ENCODE measurements at places on chromosomes 16 and 17. TPM values are rescaled to one million over a fixed set of nuclear protein-coding genes. Genes with fewer than 3 reads are reported as not detected.

GRCh38 chr17:22217135-22217534 is 524.8 kb downstream of the KCNJ18 start:
- no peak overlapping the region for H3K4me3 ChIP-seq
- H3K27me3 ChIP-seq, result no peaks in the 10 kb centered on the region
- DNase-seq, result no peak
- H3K27ac ChIP-seq, result no peak overlapping the region
- H3K4me1 ChIP-seq, result no peaks in the 10 kb centered on the region

DNA sequence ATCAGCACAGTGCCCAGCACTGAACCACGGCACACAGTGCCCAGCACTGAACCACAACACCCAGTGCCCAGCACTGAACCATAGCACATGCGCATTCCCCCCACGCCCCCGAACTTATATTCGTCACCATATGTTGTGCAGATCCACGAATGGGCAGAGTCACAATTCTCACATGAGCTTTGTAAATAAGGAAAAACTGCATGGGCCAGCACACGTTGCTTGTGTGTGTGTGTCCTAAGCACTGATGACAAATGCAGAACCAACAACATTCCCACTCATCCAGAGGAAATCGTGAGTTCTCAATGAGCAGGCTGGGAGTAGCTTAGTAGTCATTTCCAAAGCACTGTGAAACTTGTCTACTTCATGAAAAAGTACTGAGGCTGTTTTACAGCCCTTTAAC is 70.0 kb downstream of the ADCY9 start:
- no peak for DNase-seq
- H3K4me1 ChIP-seq, result no peaks in the 10 kb centered on the region
- H3K27ac ChIP-seq, result no peak overlapping the region
- H3K36me3 ChIP-seq, result no peaks in the 10 kb centered on the region
- no peak overlapping the region for H3K4me3 ChIP-seq
- H3K27me3 ChIP-seq, result no peaks in the 10 kb centered on the region

DNA sequence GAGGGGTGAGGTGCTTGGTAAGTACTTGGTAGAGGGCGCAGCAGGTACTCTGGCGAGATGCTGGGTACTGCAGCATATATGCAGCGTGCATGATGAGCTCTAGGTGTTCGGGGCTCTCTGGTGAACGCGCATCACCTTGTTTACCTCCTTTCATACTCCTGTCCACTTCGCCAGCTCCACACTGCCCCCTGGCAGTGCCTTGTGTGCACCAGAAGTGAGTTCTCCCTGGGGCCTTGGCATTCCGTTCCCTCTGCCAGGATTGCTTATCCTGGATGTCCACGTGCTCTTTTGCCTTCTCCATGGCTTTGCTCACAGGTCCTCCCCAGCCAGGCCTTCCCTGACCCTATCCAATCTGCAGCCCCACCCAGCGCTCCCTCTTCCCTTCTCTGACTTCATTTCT is 154.2 kb downstream of the MRM1 start:
- DNase-seq, result no peak
- H3K4me3 ChIP-seq, result no peak overlapping the region
- peaks cover 7% of the 10 kb centered on the region for H3K27me3 ChIP-seq
- H3K4me1 ChIP-seq, result no peaks in the 10 kb centered on the region
- H3K36me3 ChIP-seq, result no peaks in the 10 kb centered on the region

DNA sequence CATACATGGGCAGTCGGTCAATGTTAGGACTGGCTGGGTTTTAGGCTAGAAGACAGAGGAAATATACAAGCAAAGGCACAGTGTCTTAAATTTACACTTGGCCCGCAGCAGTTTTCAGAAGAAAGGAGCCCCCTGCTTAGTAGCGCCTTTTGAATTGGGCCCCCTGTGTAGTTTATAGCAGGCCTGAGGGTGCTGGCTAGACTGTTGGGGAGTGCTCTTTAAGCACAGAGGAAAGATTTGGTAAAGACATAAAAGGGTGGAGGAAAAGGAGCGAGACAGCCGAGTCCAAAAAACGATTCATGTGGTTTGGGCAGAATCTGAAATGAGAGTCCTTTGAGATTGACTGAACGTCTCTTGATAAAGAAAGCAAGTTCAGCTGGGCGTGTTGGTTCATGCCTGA is 10.6 kb downstream of the RMI2 start:
- DNase-seq, result no peak
- no peaks in the 10 kb centered on the region for H3K27me3 ChIP-seq
- H3K27ac ChIP-seq, result no peak overlapping the region
- peaks cover 49% of the 10 kb centered on the region for H3K4me1 ChIP-seq

- H3K27me3 ChIP-seq, result no peaks in the 10 kb centered on the region
- peak overlapping the region; percentile 77 for H3K4me3 ChIP-seq
- no peaks in the 10 kb centered on the region for H3K4me1 ChIP-seq
- DNase-seq, result peak; percentile 16
These were observed 83.1 kb downstream of the TNRC6C start for GRCh38 chr17:78041386-78042179.

DNA sequence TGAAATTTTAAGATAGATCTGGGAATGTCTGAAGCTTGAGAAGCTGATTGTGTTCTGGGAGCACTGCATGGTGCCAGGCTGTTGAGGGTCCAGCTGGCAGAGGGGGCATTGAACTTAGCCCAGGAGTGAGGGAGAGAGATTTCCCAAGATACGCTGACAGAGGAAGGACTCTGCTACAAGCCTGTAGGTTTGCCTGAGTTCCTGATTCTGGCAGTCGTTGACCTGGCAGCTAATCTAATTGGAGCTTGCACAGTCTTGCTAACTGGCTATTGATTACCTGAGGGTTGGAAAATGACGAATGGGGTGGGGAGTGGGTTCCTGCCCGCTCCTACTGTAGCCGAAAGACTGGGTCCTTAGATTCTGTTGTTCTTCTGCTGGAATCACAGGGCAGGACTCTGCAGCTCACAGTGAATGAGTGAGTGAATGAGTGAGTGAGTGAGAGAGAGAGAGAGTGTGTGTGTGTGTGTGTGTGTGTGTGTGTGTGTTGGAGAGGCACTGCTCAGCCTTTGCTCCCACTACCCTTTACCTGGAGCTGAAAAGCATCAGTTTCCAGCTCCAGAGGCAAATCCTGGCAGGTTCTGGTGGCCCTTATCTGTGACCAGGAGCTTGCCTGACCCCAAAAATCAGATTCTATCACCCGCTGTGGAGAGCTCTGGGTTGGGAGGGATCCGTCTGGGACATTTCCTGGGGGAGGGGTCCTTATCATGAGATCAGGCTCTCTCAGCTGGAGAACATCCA is 16.7 kb downstream of the CTRL start:
- no peak overlapping the region for H3K4me3 ChIP-seq
- DNase-seq, result no peak
- H3K27ac ChIP-seq, result no peak overlapping the region
- H3K27me3 ChIP-seq, result no peaks in the 10 kb centered on the region

- H3K27me3 ChIP-seq, result peaks cover 13% of the 10 kb centered on the region
- no peak for DNase-seq
- H3K4me3 ChIP-seq, result no peak overlapping the region
- H3K4me1 ChIP-seq, result no peaks in the 10 kb centered on the region
- H3K27ac ChIP-seq, result no peak overlapping the region
- no peaks in the 10 kb centered on the region for H3K36me3 ChIP-seq
These were observed 27.8 kb downstream of the C16orf96 start for GRCh38 chr16:4583906-4584305.

GRCh38 chr16:87145181-87146176 is 171.7 kb downstream of the C16orf95 start:
- H3K4me1 ChIP-seq, result no peaks in the 10 kb centered on the region
- H3K27me3 ChIP-seq, result no peaks in the 10 kb centered on the region
- no peak overlapping the region for H3K27ac ChIP-seq
- H3K4me3 ChIP-seq, result no peak overlapping the region
- DNase-seq, result peak; percentile 67
- H3K36me3 ChIP-seq, result no peaks in the 10 kb centered on the region

- H3K4me3 ChIP-seq, result peak overlapping the region; percentile 70
- H3K27me3 ChIP-seq, result no peaks in the 10 kb centered on the region
- H3K27ac ChIP-seq, result peak overlapping the region; percentile 76
- peaks cover 8% of the 10 kb centered on the region for H3K4me1 ChIP-seq
- H3K36me3 ChIP-seq, result no peaks in the 10 kb centered on the region
These were observed 914 bp downstream of the MAP1LC3B start for GRCh38 chr16:87392821-87393679.

DNA sequence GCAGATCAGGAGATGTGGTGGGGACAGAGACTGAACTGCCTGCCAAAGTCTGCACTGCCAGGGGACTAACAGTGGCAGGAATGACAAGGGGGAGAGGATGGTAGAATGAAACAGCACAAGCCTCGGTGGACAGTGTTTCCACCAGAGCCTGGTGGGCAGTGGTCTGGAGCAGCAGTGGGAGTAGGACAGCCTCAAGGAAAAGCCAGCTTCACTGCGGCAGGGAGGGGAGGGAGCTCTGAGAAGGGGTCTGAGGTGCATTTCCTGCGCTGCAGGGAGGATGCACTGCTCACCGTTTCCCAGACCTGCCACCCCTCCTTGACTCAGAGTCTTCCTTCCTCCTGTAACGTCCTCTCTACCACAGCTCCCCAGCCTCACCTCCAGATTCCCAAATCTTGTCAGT is 33.8 kb downstream of the MARCHF10 start:
- peaks cover 2% of the 10 kb centered on the region for H3K27me3 ChIP-seq
- DNase-seq, result no peak
- no peak overlapping the region for H3K27ac ChIP-seq
- peaks cover 3% of the 10 kb centered on the region for H3K4me1 ChIP-seq
- no peak overlapping the region for H3K4me3 ChIP-seq
- no peaks in the 10 kb centered on the region for H3K36me3 ChIP-seq

DNA sequence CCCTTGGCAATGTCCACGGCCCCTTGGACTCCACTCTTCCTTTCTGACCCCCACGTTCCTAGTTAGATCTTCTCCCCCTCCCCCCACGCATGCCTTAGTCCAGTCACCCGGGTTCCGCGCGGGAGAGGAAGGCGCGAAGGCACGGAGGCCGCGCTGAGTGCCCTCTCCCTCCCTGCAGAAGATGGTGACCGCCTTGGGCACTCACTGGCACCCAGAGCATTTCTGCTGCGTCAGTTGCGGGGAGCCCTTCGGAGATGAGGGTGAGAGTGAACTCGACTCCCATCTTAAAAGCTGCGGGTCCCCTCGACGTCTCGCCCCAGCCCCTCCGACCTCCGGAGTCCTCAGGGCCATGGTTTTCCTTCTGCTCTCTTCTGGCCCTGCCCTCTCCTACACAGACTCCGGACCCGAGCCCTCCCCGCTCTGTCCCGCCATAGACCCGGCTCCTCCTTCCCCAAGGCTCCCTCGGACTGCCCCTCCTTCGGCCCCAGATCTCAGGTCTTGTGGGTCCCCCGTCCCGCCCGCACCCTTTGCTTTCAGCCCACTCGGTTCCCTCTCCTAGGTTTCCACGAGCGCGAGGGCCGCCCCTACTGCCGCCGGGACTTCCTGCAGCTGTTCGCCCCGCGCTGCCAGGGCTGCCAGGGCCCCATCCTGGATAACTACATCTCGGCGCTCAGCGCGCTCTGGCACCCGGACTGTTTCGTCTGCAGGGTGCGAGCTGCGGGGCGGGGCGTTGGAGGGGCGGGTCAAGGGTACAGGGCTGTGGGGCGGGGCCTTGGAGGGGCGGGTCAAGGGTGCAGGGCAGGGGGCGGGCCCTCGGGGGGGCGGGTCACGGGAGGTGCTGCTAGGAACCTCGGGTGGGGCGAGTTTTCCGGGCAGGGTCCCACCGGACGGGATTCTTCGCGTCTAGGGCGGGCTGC is 4.6 kb downstream of the TGFB1I1 start:
- DNase-seq, result no peak
- H3K36me3 ChIP-seq, result peaks cover 45% of the 10 kb centered on the region
- no peak overlapping the region for H3K4me3 ChIP-seq
- no peak overlapping the region for H3K27ac ChIP-seq
- H3K27me3 ChIP-seq, result no peaks in the 10 kb centered on the region

- no peaks in the 10 kb centered on the region for H3K27me3 ChIP-seq
- DNase-seq, result no peak
- H3K4me3 ChIP-seq, result no peak overlapping the region
- no peaks in the 10 kb centered on the region for H3K4me1 ChIP-seq
These were observed 224.7 kb upstream of the ASIC2 start for GRCh38 chr17:33517746-33518145.

DNA sequence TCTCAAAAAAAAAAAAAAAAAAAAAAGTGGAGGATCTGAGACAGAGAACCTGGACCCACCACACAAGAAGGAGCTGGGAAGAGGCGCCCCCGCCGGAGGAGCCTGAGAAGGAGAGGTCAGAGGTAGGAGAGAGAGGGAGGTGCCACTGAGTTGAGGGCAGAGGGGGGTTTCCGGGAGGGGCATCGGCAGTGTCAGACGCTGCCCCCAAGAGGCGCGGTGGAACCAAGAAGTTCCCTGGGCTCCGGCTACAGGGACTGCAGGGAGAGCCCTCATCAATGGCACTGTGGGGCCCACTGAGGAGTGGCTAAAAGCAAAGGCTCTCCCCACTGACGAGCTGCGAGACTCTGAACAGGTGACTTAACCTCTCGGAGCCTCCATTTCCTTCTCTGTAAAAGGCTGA is 4.2 kb downstream of the CCDC42 start:
- H3K36me3 ChIP-seq, result no peaks in the 10 kb centered on the region
- no peak overlapping the region for H3K27ac ChIP-seq
- no peak overlapping the region for H3K4me3 ChIP-seq

DNA sequence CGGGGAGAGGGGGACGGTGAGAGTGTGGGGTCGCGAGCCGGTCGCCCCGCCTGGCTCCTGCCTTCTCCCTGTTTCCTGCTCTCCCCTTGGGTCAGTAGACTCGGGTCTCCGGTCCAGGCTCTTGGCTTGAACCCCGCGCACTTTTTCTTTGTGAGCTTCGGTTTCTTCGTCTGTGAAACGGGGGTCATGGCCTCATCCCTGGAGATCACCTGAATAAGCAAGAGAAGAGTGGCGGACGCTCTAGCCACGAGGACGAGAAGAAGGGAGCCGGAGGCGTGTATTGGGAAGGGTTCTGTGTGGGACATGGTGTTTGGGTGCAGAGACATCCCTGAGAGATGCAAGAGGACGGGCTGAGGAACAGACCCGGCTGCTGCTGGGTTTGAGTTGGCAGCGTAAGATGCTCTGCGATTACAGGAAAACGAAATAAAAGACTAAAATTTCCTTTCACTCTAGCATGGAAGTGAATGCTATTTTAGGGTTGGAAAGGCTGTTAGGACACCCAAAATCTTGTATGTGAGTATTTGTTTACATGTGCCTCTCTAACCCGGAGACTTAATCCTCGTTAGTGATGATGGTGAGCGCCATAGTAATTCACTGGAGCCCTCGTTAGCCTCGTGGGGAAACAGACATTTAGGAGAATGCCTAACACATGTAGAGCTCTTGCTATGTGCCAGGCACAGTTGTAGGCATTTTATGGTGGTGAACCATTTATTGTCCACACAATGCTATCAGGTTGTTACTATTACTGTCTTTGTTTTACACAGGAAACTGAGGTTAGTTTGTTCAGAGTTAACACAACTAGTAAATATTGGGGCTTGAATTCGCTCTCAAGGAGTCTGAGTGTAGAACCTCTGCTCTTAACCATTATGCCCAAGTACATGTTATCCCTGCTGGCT is 646 bp downstream of the KIF22 start:
- H3K4me3 ChIP-seq, result peak overlapping the region; percentile 89
- no peak for DNase-seq
- no peaks in the 10 kb centered on the region for H3K36me3 ChIP-seq
- H3K27me3 ChIP-seq, result no peaks in the 10 kb centered on the region
- H3K27ac ChIP-seq, result peak overlapping the region; percentile 60
- H3K4me1 ChIP-seq, result no peaks in the 10 kb centered on the region

GRCh38 chr16:89556750-89557689 is 3.5 kb upstream of the RPL13 start:
- no peaks in the 10 kb centered on the region for H3K27me3 ChIP-seq
- no peak overlapping the region for H3K27ac ChIP-seq
- H3K4me3 ChIP-seq, result no peak overlapping the region
- peaks cover 34% of the 10 kb centered on the region for H3K36me3 ChIP-seq
- H3K4me1 ChIP-seq, result peaks cover 3% of the 10 kb centered on the region

The ZNF205 gene
- 16.4 TPM for total RNA-seq

The KRT28 gene
- total RNA-seq, result not detected

The PLD6 gene
- total RNA-seq, result 7.8 TPM

The RCVRN gene
- not detected for total RNA-seq

The SLC5A2 gene
- total RNA-seq, result not detected

The PTX4 gene
- total RNA-seq, result not detected

The TPSG1 gene
- total RNA-seq, result not detected

The CDH13 gene
- 21.1 TPM for total RNA-seq

The SYT17 gene
- 0.26 TPM for total RNA-seq
